BJ (cell line): ENCODE measurements at places on chromosomes 1 and 21.

- DNase-seq, result no peak
Measured at GRCh38 chr1:15066191-15066590, 87.4 kb upstream of the TMEM51 start.

DNA sequence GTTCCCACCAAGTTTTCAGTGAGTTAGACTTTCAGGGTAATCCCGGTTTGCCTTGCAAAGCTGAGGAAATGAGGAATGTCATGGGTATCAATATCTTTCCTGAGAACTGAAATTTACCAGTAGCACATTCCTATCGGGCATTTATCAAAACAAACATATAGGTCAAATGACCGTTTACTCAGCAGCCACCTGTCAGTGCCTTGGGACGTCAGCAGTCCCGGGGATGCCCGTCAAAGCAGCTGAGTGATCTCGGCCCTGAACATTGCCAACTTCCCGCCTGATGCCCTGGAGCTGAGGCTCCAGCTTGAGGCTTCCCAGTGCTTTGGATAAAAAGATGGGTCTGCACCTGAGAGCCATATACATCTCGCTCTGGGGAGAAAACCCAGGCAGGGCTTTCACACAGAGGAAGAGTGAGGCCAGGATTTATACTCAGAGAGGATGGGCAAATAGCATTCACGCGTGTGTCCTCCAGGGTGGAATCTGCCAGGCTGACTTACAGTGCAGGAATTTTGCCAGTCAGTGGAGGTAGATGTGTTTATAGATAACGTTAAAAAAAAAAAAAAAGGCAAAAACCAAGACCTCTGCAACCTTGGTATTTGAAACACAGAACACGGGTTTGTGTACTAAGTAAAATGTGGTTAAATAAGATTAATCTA, 435.7 kb upstream of the VAMP3 start:
- DNase-seq, result no peak

DNA sequence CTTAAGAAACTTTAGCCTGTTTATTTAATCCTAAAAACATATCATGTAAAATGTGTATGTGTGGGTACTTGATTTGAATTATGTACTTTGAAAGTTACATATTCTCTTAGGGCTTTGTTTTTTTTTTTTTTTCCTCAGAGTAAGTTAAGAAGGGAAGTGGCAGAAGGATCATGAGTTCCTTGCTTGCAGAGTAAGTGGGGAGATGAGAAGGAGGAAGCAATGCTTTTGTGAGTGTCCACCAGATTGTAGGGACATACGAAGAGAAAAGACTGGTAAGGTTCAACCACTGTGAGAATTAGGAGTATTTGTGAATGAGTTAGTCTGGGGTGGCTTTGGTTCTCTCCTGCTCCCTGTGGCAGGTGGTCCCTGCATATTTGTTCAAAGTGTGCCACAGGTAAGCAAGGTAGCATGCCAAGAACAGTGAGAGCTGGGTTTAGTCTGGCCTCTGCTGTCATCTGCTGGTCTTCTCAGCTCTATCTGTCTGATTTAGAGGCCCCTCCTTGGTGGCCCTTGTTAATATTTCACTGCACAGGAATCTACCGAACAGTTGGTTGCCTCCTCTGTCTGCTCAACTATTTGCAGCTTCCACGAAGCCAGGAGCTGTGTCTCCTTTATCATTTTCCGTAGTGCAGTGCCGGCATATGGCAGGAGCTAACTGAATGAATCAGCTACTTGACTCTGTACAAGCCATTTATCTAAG, 9.5 kb downstream of the DNM3 start:
- DNase-seq, result no peak

GRCh38 chr1:10519016-10519417, 44.3 kb downstream of the PEX14 start:
- DNase-seq, result no peak

DNA sequence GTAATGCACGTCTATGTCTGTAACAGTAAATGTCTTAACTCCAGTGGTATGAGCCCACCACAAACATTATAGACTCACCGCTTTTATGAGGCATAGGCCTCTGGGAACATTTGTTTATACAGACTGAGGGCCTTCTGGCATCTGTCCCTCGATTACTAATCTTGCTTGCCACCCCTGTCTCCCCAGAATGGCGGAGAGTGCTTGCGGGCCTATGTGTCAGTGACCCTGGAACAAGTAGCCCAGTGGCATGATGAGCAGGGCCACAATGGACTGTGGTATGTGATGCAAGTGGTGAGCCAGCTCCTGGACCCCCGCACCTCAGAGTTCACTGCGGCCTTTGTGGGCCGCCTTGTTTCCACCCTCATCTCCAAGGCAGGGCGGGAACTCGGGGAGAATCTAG, 18.3 kb upstream of the SHISA4 start:
- DNase-seq, result no peak

GRCh38 chr1:232385221-232385620, 244.7 kb downstream of the SIPA1L2 start:
- no peak for DNase-seq

GRCh38 chr1:214452152-214452784, 99.1 kb downstream of the PTPN14 start:
- DNase-seq, result no peak

DNA sequence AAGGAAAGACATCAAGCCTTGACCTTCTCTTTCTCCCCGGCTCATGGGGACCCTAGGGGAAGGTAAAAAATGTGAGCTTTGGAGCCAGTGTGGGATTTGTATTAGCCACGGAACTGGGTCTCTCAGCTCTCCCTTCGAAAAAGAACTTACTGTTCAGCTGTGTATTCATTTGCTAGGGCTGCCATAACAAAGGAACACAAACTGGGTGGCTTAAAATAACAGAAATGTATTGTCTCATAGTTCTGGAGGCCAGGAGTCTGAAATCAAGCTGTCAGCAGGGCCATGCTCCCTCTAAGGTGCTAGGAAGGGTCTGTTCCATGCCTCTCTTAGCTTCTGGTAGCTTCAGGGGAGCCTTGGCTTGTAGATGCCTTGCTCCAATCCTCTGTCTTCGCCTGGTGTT, 83.5 kb upstream of the SLC2A1 start:
- no peak for DNase-seq

DNA sequence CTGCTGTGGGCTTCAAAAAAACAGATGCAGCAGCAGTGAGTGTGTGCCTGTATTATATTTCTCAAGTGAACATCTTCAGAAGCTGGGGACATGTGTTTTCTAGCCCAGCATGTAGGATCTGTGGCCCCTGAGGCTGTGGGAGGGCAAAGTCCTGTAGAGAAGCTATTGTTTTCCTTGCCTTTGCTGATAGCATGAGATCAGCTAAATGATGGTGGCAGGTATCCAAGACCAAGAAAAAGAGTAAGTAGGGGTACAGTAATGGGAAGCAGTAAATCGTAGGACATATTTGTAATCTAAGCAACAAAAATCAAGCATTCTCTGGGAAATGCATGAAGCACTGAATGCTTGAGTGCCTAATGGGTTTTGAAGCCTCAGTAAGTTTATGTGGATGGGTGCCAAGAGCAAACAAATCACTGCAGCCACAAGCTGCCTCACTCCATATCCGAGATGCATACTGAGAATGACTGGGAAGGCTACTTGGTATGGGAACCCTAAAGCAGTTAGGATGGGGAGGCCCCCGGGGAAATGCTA, 98.3 kb downstream of the CD58 start:
- DNase-seq, result no peak

GRCh38 chr1:61566177-61566576, 158.8 kb downstream of the TM2D1 start:
- no peak for DNase-seq

DNA sequence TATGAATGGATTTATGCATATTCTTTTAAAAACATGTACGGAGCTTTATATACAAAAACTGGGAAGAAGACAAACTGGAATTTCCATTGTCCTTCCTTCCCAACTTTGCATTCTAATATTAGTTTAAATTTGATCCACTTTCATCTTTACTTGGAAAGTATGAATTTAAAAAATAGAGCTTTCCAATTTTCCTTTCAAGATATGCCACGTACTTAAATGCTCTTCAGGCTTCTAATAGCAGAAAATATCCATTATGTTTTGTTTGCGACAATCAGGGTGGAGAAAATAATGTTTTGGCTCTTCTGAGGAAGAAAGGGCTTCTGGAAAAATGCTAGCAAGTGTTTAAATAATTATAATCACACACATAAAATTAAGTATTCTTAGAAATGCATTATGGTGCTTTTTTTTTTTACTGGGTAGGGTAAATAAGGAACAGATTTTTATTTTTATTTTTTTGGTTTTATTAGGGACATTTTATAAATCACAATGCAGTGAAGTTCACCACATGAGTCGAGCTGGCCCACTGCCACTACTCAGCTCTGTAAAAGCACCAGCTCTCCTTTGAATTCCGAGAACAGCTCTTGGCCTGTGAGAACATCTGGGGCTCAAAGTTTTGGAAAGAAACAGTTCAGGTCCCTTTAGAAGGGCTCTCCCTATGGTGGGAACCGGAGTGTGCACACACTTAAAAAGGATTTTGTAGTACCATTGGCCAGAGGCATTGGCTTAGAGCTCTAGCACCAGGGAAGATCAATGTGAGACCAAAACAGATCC, 287.4 kb upstream of the LYPLAL1 start:
- DNase-seq, result no peak

DNA sequence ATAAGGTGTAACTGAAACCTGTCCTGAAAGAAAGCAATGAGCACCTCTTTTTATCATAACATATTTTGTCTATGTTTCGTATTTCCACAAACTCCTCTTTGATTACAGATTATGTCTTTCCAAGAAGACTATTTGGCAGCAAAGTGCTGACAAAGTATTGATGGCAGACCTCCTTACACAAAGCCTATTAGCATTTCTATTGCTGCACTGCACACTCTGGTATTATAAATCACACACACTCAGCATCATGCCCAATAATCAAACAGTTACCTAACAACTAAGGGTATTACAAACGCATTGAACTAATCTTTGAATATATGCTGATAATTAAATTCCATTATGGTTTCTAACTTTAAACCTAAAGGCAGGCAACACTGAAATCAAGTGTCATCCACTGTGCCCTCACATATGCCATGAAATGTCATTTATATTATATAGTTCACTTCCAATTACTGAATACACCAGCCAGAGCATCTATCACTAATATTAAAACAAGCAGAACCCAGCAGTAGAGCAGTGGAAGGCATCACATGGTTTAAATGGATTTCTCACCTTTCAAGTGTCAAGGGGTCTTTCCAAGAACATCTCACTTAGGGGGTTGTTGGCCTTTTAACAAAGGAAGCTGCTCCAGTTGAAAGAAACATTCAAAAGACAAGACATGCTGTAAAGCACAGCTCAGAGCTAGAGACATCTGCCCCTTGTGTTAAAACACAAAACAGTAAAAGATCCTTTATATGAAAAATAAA, 239.1 kb downstream of the RERE start:
- no peak for DNase-seq

DNA sequence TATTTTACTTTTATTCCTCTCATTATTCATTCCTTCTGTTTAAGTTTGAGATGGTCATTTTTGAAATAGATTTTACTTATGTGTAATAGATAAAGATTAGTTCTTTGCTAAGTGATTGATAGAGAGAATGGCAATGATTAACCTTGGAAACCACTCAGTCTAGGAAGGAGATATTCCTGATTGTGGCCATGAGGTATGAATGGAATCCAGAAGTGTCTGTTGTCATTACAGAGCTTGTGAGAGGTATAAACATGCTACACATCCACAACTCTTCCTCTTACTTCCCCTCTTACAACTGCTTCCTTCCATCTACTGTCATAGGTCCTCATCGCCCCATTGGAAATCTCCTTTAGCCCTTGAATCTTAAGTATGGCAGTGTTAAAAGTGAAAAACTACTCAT, 988.8 kb upstream of the B3GALT2 start:
- no peak for DNase-seq

- DNase-seq, result no peak
Measured at GRCh38 chr1:29836651-29837646, 600.6 kb downstream of the PTPRU start.
